ENCODE measurements at places on chromosomes 12 and 14. TPM values are rescaled to one million over a fixed set of nuclear protein-coding genes. Genes with fewer than 3 reads are reported as not detected.

OTX2 gene
- not detected for total RNA-seq

DNA sequence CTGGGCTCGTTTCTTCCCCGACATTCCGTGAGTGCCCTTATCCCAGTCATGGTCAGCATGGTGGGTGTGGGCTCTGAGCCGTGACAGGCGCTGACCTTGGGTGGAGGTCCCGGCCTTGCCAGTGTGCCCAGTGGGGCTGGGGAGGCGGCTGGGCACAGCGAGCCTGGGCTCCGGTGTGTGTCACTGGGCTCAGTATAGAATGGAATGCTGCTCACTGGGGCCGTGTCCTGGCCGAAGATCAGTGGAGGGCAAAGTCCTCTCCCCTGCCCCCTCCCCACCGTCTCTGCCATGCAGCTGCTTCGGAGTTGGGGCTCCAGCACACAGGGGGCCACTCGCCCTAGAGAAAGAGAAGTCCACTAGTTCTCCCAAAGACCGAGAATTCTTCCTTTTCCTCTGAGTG is 164.4 kb downstream of the TSPAN9 start:
- peak; percentile 35 for DNase-seq
- H3K4me3 ChIP-seq: no peak overlapping the region
- H3K4me1 ChIP-seq: peaks cover 12% of the 10 kb centered on the region
- no peak overlapping the region for H3K27ac ChIP-seq
- no peaks in the 10 kb centered on the region for H3K27me3 ChIP-seq
- H3K36me3 ChIP-seq: no peaks in the 10 kb centered on the region

DNA sequence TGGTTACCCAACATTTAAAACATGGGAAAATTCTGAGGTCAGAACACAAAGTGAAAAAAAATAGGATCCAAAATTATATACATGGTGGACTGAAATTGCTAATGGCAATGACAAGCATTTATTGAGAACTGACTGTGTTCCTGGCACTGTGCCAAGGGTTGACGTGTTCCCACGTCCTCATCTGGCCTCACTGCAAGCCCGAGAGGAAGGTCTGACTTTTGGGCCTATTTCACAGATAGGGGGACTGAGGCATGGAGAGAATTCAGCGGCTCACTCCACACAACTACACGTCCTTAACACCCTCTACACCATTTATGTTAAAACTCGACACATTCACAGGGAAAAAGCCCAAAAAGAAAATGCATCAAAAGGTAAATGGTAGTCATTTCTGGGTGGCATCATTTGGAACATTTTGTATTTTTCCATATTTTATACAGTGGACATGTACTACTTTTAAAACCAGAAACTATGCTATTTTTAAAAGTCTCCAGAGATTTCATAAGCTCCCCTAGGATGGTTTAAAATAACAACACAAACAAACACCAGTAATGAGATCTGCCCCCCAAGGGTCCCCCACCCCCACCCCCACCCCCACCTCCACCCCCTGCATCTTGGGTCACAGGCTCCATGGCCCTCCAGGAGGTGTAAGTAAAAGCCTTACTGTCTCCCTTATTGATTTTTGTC is 27.7 kb downstream of the CLMN start:
- no peak overlapping the region for H3K27ac ChIP-seq
- H3K27me3 ChIP-seq: no peaks in the 10 kb centered on the region
- DNase-seq: no peak
- no peaks in the 10 kb centered on the region for H3K36me3 ChIP-seq
- H3K4me1 ChIP-seq: no peaks in the 10 kb centered on the region

DNA sequence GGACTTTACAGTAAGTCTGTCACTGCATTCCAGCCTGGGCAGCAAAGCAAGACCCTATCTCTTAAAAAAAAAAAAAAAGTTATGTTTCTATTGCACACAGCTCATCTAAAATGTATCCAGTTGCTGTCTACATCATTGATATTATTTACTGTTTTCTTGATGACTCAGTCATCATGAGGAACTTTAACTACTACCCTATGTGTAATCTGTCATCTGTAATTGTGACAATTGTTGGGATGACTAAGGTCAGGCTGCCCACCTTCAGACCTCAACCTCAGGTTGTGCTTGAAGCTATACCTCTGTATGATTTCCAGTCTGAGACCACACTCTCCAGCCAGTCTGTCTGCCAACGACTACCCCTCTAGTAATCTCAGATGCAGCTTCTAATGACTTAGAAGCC is 15.3 kb downstream of the PPP1R13B start:
- no peak overlapping the region for H3K27ac ChIP-seq
- no peaks in the 10 kb centered on the region for H3K27me3 ChIP-seq
- H3K4me1 ChIP-seq: peaks cover 8% of the 10 kb centered on the region
- DNase-seq: no peak

- peak overlapping the region; percentile 65 for H3K4me3 ChIP-seq
- H3K27me3 ChIP-seq: no peaks in the 10 kb centered on the region
- H3K4me1 ChIP-seq: no peaks in the 10 kb centered on the region
- H3K36me3 ChIP-seq: no peaks in the 10 kb centered on the region
Observed at GRCh38 chr14:99971941-99972747, 93.1 kb upstream of the EVL start.

GRCh38 chr12:9649532-9649940 is 20.0 kb upstream of the CLEC2D start:
- DNase-seq: no peak
- H3K27ac ChIP-seq: peak overlapping the region; percentile 75

DNA sequence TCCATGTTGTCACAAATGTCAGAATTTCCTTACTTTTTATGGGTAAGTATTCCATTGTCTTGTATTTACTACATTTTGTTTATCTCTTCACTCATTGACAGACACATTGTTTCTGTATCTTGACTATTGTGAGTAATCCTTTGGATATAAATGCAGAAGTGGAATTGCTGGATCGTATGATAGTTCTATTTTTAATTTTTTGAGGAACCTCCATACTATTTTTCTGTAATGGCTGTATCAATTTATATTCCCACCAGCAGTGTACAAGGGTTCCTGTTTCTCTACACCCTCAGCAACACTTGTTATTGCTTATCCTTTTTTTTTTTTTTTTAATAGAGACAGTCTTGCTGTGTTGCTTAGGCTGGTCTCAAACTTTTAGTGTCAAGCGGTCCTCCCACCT is 3.5 kb upstream of the KICS2 start:
- H3K36me3 ChIP-seq: no peaks in the 10 kb centered on the region
- peaks cover 9% of the 10 kb centered on the region for H3K4me1 ChIP-seq
- H3K27ac ChIP-seq: no peak overlapping the region
- no peaks in the 10 kb centered on the region for H3K27me3 ChIP-seq
- DNase-seq: no peak

DNA sequence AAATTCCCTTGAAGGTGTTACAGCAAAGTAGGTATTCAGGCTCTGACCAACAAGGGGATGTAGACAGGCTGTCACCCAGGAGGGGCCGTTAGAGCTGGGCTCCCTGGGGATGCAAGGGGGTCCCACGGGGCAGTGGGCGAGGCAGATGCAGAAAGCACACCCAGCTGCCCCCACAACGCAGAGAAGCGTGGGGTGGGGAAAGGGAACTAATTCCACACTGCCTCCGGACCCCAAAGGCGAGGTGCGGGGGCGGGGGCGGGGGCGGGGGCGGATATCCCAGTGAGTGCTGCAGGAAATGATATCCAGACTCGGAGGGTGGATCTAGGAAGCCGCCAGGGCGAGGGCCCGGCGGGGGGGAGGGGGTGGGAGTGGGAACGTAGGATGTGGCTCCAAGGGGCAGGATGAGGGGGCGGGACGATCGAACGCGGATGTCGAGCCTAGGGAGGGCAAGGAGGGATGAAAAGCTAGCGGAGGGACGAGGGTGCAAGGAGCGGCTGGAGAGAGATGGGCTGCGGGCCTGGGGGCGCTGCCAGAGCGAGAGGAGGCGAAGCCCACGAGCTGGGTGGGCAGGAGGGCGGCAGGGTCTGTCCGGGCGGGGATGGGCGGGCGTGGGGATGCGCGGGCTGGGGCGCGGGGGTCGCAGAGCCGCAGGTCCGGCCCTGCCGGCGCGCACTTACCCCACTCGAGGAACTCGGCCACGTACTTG is 874 bp downstream of the CDC42BPB start:
- DNase-seq: peak; percentile 83
- H3K4me1 ChIP-seq: peaks cover 44% of the 10 kb centered on the region
- peak overlapping the region; percentile 90 for H3K27ac ChIP-seq

CCDC196 gene
- 5.6 TPM for total RNA-seq

DNA sequence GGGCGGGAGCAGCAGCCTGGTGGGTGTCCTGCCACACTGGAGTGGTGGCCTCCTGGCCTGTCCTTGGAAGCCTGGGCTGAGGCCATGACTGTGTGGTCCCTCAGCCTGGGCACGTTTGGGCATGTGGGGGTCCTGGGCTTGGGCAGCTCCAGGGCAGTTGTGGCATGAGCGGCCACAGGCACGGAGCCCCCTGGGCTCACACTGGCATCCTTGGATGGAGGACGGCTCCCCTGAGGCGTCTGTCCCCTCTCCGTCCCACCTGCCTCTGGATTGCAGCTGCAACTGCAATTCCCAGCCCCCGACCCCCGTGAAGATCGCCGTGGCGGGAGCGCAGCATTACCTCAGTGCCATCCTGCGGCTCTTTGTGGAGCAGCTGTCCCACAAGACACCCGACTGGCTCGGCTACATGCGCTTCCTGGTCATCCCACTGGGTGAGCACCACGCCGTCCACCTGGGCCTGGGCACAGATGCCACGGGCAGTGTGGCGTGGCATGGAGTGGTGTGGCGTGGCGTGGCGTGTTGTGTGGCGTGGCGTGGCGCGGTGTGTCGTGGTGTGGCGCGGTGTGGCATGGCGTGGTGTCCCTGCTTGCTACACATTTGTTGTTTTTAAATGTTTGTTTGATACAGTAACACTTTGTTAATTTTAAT is 15.1 kb upstream of the TEX22 start:
- H3K36me3 ChIP-seq: no peaks in the 10 kb centered on the region
- DNase-seq: no peak
- no peak overlapping the region for H3K4me3 ChIP-seq
- no peaks in the 10 kb centered on the region for H3K4me1 ChIP-seq
- no peak overlapping the region for H3K27ac ChIP-seq
- H3K27me3 ChIP-seq: no peaks in the 10 kb centered on the region

- no peak for DNase-seq
- H3K4me3 ChIP-seq: no peak overlapping the region
- no peaks in the 10 kb centered on the region for H3K4me1 ChIP-seq
Observed at GRCh38 chr12:128476266-128476665, 209.3 kb downstream of the TMEM132C start.

DNA sequence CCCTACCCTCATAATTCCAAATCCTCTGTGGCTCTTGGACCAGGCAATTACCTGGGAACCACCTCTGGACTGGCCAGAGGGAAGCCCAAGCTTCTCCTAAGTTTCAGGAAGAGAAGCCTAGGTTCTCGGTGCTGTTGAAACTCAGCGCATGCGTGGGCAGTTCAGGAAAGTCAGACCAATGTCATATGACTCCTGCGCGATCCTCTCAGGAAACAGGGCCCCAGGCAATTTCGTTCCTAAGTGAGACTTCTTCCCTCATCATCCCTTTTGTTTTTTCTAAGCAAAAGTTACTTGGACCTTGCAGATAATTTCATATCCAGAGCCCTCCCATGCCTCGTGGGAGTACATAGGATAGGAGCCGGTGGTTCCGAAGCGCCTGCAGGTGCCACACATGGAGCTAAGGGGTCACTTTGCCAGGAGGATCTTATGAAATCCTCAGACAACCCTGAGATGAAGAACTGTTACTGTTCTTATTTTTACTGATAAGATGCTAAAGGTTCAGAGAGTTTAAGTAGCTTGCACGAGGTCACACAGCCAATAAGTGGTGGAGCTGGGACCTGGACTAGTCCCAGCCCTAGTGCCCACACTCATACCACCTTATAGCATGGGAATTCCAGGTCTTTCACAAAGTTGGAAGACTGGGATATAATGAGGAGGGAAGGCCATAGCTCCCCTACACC is 168.2 kb downstream of the ZFP36L1 start:
- no peaks in the 10 kb centered on the region for H3K36me3 ChIP-seq
- DNase-seq: no peak
- no peaks in the 10 kb centered on the region for H3K4me1 ChIP-seq
- H3K4me3 ChIP-seq: no peak overlapping the region
- H3K27me3 ChIP-seq: no peaks in the 10 kb centered on the region

TTC9 gene
- total RNA-seq: 0.20 TPM
